ENCODE measurements at places on chromosomes 13 and 19. TPM values are rescaled to one million over a fixed set of nuclear protein-coding genes. Genes with fewer than 3 reads are reported as not detected.

The SLC7A10 gene
- total RNA-seq: not detected

The RELB gene
- 51.5 TPM for total RNA-seq

The KLK11 gene
- not detected for total RNA-seq

The METTL21C gene
- total RNA-seq: not detected

The OSCAR gene
- total RNA-seq: not detected

The ZNF320 gene
- not detected for total RNA-seq

The FCHO1 gene
- total RNA-seq: 18.7 TPM

The CDKN2D gene
- total RNA-seq: 5.0 TPM

The NOVA2 gene
- 0.12 TPM for total RNA-seq

The PNMA8B gene
- not detected for total RNA-seq

The FBXW9 gene
- 13.2 TPM for total RNA-seq

The HCN2 gene
- total RNA-seq: 33.5 TPM

The NXNL1 gene
- not detected for total RNA-seq

The DKKL1 gene
- total RNA-seq: 0.72 TPM

The CACNG7 gene
- 11.6 TPM for total RNA-seq

The ZNF540 gene
- not detected for total RNA-seq

The ZNF541 gene
- not detected for total RNA-seq

The ZNF430 gene
- 4.0 TPM for total RNA-seq

The ZNF135 gene
- total RNA-seq: not detected

The GRIK5 gene
- 0.50 TPM for total RNA-seq

The ZNF763 gene
- not detected for total RNA-seq

The PTPRH gene
- total RNA-seq: 7.4 TPM

The KLK5 gene
- not detected for total RNA-seq

The CACNA1A gene
- total RNA-seq: 0.31 TPM

The C19orf18 gene
- not detected for total RNA-seq

The KIR2DL1 gene
- not detected for total RNA-seq

The RNF17 gene
- total RNA-seq: not detected

The GPR4 gene
- total RNA-seq: 0.15 TPM

The FBXO17 gene
- total RNA-seq: 86.0 TPM

The DMKN gene
- total RNA-seq: 27.3 TPM

The MISP gene
- 95.7 TPM for total RNA-seq

The SLC10A2 gene
- not detected for total RNA-seq

The PSG6 gene
- total RNA-seq: 0.13 TPM

The ZNF616 gene
- 0.90 TPM for total RNA-seq

The PLPPR2 gene
- total RNA-seq: 10.5 TPM

The PCSK4 gene
- total RNA-seq: 0.91 TPM

The ZNF317 gene
- 19.7 TPM for total RNA-seq

The SERTM1 gene
- total RNA-seq: not detected

The PCDH17 gene
- 0.02 TPM for total RNA-seq

The WIZ gene
- total RNA-seq: 24.5 TPM

The UTP14C gene
- 6.7 TPM for total RNA-seq

The FCGBP gene
- 1.3 TPM for total RNA-seq

The IGFL4 gene
- 0.63 TPM for total RNA-seq

The SCEL gene
- 0.61 TPM for total RNA-seq

The PLEKHF1 gene
- total RNA-seq: 9.3 TPM

The CYP4F11 gene
- total RNA-seq: 7.7 TPM

The ZSWIM4 gene
- 10.6 TPM for total RNA-seq

Measured in A549 treated with DMSO at 1 μM for 4 hours (cell line).